ENCODE measurements at places on chromosomes 3 and 15. TPM values are rescaled to one million over a fixed set of nuclear protein-coding genes. Genes with fewer than 3 reads are reported as not detected.

DNA sequence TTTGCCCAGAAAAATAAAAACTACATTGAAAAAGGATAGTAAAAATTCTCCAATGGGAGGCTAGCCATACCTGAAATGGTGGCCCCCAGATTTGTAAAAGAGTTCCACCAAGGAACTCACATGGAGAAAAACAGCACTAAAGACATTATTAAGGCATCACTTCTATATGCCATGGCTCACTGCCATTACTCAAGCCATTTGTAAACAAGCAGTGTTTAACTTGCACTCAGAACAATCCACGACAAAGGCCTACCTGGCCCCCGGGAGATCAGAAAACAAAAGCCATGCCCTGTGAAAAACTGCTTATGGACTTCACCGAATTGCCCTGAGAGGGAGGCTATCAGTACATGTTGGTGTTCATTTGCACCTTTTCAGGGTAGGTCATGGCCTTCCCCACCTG, 19.6 kb downstream of the CCR8 start:
- DNase-seq, result no peak

DNA sequence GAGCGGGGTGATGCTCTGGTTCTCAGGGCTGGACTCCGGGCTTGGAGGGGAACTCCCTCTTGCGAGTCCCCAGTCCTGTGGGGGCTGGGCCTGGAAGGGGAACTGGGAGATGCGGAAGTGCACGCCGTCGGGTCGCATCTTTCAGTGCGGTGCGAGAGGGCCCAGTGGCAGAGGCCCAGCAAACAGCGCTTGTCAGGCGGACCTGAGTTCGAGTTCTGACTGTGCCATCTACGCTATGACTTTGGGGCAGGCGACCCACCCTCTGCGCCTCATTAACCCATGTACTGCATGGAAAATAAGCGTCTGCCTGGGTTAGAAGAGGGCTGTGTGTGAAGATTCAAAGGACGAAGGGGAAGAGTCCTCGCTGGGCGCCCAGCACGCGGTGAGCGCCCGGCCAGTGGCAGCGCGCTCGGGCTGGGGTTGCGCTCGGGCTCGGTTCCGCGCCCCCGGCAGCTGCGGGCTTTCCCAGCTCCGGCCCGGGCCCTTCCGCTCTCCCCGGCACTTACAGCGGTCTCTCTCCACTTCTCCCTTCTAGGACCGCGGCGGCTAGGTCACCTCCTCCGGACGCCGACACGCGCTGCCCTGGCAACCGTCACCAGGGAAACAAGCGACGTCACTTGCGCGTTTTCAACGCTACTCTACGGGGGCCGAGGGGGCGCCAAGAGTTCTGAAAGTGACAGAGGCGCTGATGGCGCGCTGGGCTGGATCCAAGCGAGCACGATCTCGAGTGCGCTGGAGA, at the start of gene CCDC13:
Gene CCDC13, minus strand, starts transcription at position 584 of the 739 bp plus-strand sequence. CDS start 14,908 bp downstream, outside the sequence.
- peak; percentile 98 for DNase-seq

- no peak for DNase-seq
Observed at GRCh38 chr3:49994476-49994875, 54.5 kb downstream of the RBM6 start.

GRCh38 chr3:161630794-161631193, 134.2 kb downstream of the OTOL1 start:
- no peak for DNase-seq

GRCh38 chr15:94164971-94165370, 66.4 kb upstream of the MCTP2 start:
- DNase-seq, result no peak

SMCO1 gene
- total RNA-seq, result 78.6 TPM

- no peak for DNase-seq
Observed at GRCh38 chr3:33355611-33356010, 78.4 kb downstream of the FBXL2 start.

- no peak for DNase-seq
Observed at GRCh38 chr3:133568294-133569014, 5.0 kb upstream of the CDV3 start.

- no peak for DNase-seq
Observed at GRCh38 chr3:14451844-14452739, 49.7 kb downstream of the SLC6A6 start.

DNA sequence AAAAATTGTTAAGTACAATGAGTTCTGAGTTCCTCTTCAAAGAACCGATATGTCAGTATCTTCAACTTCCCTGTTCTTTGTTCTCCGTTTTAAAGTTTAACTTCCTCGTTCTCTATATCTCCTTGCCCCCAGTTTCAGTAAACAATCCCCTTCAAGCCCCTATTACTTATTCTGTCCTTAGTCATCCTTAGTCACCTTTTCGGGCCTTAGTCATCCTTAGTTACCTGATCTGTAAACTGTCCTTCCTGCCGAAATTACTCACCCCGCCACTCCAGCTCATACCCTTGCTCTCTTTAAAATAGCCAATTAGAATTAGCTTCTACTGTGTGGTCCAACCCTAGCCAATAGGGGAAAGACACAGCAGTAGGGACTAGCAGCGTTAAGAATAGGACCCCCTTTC, 1165.6 kb downstream of the NSUN3 start:
- no peak for DNase-seq

All from Right ventricle myocardium inferior (tissue), 1 donor.